T-cell (primary cell): ENCODE measurements at places on chromosomes 4 and X. TPM values are rescaled to one million over a fixed set of nuclear protein-coding genes. Genes with fewer than 3 reads are reported as not detected.

Gene IL15
- 4.1 TPM for total RNA-seq

Gene FGA
- not detected for total RNA-seq

Gene SSX1
- total RNA-seq: 0.29 TPM

- DNase-seq: no peak
Measured at GRCh38 chrX:77689376-77689775, 96.6 kb downstream of the ATRX start.

DNA sequence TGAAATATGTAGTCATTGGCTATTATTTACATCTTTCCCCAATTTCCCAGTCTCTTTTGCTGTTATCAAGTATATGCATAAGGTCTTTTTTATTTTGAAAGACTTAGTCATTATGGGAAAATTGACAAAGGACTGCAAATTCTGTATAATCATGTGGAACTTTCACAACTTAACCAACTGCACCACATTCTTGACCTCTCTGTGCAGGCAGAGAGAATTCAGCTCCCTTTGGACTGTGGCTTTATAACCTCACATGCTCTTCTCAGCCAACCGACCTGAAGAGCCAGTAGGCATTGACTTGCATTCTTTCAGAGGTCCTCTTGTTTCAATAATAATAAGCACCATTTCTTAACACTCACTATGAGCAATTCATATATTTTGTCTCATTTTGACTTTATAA is 66.9 kb downstream of the ANXA3 start:
- no peak for DNase-seq

DNA sequence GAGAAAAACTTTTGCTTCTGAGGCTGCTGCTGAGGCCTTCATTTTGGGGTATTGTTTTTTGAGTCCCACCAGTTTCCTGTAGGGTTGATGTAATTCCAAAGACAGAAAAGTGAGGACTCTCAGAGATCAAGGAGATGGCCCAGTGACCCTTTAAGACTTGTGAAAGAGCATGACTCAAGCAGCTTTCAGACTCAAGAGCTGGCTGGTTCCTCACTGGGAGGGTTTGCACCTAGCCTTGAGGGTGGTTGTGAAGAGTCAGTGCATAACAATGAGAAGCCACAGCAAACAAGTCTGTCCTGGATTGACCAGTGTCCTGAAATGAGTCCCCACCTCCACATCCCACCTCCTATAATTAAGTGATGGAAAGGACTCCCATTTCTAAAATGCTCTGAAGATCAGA is 89.2 kb downstream of the NHS start:
- no peak for DNase-seq

DNA sequence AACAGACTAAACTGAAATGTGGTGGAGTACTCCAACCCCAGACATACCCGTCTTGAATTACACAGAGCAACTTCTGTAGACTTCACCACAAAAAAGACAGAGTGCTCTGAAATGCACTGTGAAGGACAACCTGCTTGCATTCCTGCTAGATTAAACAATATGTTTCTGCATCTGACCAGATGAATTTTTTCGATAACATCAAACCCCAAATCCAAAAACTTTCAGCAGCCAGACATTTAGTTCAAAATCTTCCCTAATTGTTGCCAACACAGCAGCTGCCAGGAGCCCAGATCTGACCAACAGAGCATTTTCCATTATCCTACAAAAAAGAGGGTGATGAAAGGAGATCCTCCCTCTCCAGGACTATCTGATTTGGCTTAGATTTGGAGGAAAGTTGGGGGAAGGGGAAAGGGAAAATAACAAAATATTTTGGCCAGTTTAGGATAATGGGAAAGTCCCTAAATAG is 356.5 kb downstream of the PDGFC start:
- no peak for DNase-seq

- DNase-seq: no peak
Measured at GRCh38 chr4:92733231-92733630, 429.5 kb downstream of the GRID2 start.

DNA sequence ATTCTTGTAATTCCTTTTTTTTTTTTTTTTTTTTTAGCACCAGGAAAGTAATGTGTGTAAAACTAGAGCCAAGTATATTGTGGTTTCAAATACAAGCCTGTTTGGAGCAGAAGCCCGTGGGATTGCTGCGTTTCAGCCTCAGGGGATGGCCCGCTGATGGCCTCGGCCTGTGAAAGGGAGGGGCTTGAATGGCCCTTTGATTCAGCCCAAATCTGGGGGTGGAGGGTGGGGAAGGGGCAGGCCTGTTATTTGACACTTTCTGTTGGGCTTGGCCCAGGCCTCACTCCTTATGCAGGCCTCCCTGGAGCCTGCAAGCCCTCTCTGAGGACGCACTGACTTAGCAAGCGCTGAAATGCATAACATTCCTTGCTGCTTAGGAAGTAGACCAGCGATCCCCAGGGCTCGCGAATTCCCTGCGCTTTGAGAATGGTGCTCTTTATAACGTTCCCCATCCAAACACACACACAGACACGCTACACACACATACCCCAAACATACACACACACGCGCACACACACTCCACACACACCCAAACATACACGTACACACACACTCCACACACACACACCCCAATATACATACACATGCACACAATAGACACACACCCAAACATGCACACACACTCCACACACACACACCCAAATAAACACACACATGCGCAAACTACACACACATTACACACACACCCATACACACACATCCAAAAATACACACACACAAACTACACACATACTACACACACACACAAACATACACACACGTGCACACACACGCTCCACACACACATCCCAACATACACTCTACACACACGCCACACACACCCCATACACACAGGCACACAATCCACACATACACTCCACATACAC is 29.6 kb downstream of the TLR10 start:
- DNase-seq: no peak

DNA sequence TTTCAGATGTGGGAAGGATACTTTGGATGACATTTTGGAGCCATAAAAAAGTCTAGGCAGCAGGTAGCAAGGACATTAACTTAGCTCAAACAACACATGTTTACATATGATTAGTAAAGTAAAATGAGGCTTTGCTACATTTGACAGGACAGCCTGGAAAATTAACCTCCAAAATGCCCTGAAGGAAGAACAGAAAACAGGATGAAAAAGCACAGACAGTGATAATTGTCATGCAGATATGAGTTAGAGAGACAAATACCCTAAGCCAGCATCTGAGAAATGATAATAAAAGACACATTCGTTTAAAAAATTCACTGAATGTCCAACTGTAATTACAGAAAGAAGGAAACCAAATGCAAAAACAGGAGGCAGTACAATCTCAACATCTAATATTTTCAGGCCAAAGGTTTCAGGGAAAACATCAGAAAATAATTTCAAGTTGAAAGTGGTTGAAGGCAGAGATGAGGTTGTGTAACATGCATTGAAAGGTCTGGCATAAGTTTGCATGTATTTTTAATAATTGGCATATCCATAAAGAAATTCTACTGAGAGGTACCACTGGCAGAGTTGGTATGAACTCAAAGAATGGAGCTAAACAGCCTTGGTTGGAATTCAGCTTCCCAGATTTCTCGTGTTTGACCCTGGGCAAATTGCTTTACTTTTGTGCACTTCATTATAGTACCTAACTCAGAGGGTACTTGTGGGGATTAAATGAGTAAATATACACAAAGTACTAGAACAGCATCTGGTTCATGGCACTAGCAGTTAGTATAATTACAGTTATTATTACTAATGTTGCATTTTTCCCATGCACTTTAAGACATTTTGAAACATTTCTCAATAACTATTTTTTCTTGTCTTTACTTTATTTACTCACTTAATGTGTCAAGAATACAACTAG is 54.4 kb upstream of the MAP9 start:
- no peak for DNase-seq

- DNase-seq: no peak
Measured at GRCh38 chr4:142866685-142867084, 20.6 kb upstream of the INPP4B start.

DNA sequence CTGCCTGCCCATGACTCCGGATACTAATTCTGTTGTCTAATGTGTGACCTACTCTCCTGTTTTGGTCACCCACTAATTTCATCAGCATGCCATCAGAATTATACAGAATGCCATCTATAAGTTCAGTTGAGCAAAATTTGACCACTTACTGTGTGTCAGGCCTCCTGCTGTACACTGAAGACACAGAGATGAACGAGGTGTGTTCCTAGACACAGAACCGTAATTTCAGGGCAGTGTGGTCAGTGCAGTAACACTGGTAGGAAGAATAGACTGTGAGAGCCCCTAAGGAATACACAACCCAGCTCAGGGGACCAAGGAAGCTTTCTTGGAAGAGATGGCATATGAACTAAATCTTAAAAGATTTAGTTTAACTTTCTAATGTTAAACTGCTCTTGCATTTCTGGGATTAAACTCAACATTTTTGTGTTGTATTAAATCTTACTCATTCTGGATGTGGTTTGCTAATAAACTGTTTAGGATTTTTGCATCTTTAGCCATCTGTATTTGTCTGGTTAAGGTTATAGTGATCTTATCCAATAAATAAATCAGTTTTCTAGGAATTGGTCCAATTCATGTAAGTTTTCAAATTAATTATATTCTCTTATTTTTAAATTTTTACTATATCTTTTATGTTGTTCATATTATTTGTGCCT is 34.3 kb downstream of the KANTR start:
- DNase-seq: no peak

DNA sequence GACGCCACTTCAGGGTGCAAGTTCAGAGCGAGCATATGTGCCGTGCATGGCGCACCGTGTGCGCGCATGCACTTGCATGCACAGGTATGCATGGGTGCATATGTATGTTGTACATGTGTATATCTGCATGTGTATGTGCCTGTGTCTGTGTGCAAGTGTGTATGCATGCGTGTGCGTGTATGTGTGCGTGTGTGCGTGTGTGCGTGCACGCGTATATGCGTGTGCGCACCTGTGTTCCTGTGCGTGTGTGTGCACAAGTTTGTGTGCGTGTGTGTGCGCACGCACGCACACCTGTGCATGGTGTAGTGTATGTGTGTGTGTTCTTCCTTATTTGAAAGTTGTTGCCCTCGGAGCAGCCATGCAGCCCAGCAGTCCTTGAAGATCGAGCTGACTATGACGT is 76.8 kb downstream of the GPR143 start:
- no peak for DNase-seq

GRCh38 chrX:38276089-38276488 is 51.2 kb downstream of the RPGR start:
- DNase-seq: no peak

- no peak for DNase-seq
Measured at GRCh38 chr4:36553029-36553428, 271.6 kb downstream of the DTHD1 start.

DNA sequence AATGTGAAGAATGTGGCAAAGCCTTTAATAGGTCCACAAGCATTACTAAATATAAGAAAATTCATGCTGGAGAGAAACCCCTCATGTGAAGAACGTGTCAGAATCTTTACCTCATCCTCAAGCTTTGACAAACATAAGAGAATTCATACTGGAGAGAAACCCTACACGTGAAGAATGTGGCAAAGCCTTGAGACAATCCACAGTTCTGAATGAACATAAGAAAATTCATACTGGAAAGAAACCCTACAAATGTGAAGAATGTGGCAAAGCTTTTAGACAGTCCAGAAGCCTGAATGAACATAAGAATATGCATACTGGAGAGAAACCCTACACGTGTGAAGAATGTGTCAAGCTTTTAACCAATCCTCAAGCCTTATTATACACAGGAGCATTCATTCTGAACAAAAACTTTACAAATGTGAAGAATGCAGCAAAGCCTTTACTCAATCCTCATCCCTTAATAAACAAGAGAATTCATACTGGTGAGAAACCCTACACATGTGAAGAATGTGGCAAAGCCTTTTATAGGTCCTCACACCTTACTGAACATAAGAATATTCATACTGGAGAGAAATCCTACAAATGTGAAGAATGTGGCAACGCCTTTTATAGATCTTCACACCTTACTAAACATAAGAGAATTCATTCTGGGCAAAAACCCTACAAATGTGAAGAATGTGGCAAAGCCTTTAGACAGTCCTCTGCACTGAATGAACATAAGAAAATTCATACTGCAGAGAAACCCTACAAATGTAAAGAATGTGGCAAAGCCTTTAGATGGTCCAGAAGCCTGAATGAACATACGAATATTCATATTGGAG is 51.1 kb downstream of the ZNF732 start:
- no peak for DNase-seq

GRCh38 chr4:185361872-185362271 is 33.9 kb downstream of the LRP2BP start:
- DNase-seq: no peak

DNA sequence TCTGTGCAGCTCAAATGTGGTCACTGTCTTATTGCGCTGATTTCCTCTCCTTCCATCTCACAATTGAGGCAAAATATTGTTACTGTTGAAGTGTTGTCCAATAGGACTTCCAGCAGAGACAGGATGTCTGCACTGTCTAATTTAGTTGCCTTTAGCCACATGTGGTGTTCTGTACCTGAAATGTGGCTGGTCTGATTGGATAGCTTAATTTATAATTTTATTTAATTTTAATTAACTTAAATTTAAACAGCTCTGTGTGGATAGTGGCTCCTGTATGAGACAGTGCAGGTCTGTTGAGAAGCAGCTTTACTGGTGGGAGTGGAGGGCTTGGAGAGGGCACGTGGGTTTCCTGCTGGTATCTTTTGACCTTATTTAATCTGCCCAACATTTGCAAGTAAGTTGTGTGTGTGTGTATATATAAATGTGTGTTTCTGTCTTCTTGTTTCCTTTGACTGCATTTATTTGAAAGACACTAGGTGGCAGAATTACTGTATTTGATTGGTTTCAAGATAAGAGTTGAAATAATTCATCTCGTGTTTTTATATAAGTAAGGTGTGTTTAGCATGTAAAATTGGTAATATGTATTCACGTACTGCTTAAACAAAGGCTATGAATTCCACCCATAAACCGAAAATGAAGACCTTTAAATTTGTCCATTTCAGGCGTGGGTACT is 55.3 kb upstream of the MSANTD1 start:
- DNase-seq: no peak

DNA sequence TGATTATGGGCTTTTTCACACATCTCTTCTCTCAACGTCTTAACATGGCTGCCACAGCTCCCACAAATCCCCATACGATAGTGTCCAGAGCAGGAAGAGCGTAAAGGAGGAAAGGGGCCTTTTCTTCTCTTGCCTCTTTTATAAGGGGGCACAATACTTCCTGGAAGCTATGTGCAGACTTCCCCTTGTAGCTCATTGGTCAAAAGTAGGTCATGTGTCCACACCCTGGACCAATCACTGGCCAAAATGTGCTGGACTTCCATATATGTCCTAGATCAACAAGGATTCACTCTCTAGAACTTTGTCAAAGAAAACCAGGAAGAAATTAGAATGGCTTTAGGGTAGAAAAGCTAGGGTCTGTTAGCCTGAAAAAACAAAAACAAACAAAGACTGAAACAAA is 26.7 kb downstream of the STK32B start:
- DNase-seq: no peak
